NCI-H345 (cell line): ENCODE measurements at places on chromosomes 5 and 9.

DNA sequence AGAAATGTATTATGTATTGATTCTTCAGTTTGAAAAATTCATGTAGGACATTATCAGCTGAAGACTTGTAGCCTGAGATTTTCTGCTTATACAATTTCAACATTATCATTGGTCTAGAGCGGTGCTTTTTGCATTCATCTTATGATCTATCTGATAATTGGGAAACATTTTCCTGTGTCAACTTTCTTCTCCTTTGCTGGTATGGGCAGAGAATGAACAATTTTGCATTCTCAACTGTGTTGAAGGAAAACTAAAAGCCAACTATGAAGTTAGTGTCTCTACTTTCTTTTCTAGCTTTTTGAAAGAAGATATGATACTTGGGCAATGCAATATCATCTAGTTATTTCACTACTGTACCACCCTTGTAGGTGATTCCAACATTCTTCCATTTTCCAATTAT, 10.3 kb downstream of the ZFR start:
- DNase-seq: no peak

- no peak for DNase-seq
Measured at GRCh38 chr9:3846573-3846972, 320.8 kb upstream of the RFX3 start.

- DNase-seq: no peak
Measured at GRCh38 chr9:20906326-20906725, 125.1 kb downstream of the HACD4 start.

- no peak for DNase-seq
Measured at GRCh38 chr5:119322948-119323537, 32.8 kb upstream of the TNFAIP8 start.

- DNase-seq: no peak
Measured at GRCh38 chr5:170650850-170651249, 132.7 kb upstream of the GABRP start.

- DNase-seq: no peak
Measured at GRCh38 chr9:96618209-96619123, 1.2 kb downstream of the CDC14B start.

- no peak for DNase-seq
Measured at GRCh38 chr5:151030379-151030778, 10.0 kb downstream of the GPX3 start.

- no peak for DNase-seq
Measured at GRCh38 chr9:106704056-106704615, 158.8 kb upstream of the ZNF462 start.

DNA sequence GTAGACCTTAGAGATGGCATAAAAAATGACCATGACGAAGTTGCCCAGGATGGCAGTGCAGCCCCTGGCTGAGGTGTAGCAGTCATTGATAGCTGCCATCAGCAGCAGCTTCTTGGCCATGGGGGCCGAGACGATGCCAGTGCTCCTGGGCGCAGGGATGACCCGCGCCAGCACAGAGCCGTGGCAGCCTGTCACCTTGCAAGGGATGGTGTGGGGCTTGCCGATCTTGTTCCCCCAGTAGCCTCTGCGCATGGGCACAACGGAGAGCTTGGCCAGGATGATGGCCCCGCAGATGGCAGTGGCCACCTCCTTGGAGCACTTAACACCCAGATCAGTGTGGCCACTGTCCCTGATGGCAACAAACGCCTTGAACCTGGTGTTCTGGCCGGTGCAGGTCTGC, 2.1 kb upstream of the PGGT1B start:
- no peak for DNase-seq

- no peak for DNase-seq
Measured at GRCh38 chr5:61344187-61344944, 12.3 kb downstream of the ZSWIM6 start.

GRCh38 chr5:135030123-135030955, 3.7 kb downstream of the PITX1 start:
- no peak for DNase-seq

DNA sequence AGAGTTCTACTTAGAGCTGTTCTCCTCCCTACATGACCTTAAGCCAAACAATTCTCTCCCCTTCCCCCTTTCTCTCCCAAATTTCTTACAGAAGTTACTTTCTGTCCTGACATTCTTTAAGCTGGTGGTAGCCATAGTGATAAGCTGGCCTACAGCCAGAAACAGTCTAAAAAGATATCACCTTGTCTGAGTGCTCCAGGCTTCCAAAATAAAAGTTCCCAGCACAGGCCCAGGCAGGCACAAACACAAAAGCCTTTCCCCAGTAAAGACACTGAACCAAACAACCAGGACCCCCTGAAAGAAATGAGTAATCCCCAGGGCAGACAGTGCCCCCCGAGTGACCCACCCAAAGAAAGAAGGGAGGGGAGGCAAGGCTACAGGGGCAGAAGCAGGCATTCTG, 19.2 kb downstream of the SIL1 start:
- DNase-seq: peak; percentile 43

DNA sequence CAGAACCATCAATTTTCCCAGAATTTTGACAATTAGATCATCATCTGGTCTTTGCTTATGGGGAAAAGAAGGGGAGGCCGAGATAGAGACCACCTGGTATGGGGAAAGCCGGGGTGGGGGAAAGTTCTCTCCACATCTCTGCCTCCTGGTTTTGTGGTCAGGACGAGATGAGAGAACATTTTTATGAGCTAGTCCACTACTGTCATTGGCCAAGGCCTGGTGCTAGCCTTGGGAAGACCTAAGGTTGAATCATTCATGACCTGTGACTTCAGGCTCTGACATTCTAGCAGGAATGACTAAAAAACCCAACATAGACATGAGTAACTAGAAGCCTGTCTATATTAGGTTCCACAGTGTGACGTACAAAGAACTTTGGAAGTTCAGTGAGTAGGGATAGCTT, 135.2 kb downstream of the PTTG1 start:
- DNase-seq: no peak

DNA sequence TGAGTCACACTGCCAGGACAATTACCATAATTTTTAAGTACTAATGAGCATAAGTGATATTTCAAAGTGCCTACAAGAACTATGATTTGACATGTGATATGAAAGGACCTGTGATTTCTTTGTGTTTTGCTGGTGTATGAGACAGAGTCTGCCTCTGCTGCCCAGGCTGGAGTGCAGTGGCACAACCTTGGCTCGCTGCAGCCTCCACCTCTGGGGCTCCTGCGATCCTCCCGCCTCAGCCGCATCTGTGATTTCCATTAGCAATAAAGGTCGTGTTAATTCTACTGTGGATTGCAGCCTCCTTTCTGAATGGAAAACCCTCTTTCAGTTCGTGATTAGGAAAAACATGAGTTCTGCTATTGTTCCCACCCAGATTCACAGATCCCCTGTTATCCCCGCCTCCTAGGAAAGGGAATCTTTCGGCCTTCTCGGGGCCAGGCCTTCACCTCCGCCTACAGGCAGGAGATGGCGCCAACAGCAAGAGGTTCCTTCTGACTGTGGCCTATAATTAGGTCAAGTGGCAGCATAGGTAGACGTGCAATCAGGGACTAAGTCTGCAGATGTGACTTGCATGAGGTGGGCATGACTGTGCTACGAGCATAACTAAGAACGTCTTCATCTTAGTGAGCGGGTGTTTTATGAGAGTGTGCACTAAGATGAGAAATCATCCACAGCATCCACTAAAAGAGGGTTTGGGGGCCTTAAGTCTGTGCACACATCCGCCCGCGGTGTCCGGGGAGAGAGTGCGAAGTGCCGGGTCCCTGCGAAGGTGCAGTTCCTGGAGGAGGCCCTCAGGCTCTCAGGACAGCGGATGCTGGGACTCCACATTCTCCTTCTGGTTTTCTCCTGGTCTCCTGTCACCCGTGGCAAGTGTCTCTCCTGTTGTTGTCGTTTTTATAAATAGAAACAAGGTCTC, 23.1 kb downstream of the TRIM7 start:
- DNase-seq: no peak

- DNase-seq: peak; percentile 44
Measured at GRCh38 chr9:2623288-2624050, 1.9 kb downstream of the VLDLR start.

DNA sequence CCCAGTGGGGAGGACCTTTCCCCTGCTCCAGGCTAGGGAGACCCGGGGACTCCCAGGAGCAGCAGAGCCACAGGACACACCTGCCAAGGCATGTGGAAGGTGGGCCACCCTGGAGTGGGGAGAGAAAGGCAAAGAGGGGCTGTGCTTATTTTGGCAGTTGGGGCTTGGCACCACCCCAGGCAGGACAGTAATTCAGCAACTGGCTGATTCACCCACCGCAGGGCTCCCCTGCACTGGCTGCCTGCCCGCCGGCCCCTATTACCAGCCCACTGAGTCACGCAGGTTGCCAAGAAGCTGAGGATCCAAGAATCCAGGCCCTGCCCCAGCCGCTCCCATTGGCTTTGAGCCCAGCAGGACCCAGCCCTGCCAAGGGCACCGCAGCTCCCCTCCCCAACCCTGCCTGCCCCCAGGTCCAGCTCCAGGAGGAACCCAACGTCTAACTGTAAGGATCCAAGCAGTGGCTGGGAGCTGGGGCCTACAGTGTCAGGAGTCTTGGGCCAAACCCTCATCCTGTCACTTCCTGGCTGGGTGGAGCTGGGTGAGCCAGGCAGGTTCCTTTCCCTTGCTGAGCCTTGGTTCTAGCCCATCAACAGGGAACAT, 14.2 kb upstream of the RALGDS start:
- DNase-seq: peak; percentile 13

DNA sequence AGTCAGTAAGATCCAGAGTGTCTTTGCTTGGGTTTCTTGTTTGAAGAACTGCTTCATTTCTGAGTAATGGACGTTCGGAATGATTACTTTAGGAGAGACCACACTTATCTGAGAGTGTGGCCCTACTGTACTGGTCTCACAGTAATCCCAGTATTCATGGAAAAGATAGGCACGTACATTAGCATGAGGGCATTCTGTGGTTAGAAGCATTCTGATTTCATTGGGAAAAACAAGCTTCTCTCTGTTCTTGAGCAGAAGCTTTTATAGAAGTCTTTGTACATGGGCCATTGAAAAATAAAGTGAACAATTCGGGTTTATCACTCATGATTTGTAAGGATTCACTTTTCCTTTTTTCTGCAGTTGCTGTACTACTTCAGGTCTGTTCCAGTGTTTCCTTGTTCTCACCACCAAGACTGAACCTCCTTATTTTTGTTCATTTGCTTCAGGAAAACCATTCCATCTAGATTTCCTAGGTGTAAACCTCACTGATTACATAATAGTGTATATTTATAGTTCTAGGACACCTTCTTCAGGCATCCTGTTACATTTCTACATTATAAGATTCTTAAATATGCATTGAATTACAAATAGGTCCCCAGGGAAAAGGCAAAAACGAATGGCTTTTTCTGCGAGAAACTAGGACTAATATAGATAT, 10.1 kb downstream of the TGFBR1 start:
- DNase-seq: no peak

DNA sequence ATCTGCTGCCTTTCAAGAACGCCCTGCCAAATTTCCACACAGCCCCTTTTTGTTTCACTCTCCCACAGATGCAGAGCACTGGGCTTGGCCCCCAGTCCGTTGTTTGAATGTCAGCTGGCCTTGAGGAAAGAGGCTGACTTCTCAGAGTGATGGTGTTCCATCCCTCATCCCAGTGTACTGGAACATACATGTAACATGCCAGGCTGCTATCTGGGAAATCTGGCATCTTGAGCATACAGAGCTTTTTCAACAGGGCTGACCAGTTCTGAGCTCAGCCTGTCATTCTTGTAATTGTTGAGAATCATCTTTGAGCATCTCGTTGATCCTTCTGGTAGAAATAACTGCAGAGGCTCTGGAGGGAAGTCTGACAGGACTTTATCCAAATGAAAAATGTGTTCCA, 2.8 kb downstream of the GALNT10 start:
- DNase-seq: no peak

DNA sequence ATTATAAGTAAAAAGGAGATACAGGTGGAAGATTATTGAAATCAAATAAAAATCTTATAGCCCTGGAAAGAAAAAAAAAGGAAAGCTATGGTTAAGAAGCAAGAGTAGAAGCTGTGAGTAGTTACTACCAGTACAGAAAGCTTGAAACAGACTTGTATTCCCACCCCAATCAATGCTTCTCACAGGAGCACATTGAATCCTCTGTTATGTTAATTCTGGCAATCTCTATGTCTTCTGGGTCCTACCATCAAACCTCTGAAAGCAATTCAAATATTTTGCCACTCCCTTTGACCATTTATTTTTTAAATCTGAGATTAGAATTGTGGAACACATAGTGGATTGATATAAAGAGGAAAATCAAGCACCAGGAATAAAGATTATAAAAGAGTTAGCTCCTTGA, 186.5 kb downstream of the MEF2C start:
- DNase-seq: no peak

DNA sequence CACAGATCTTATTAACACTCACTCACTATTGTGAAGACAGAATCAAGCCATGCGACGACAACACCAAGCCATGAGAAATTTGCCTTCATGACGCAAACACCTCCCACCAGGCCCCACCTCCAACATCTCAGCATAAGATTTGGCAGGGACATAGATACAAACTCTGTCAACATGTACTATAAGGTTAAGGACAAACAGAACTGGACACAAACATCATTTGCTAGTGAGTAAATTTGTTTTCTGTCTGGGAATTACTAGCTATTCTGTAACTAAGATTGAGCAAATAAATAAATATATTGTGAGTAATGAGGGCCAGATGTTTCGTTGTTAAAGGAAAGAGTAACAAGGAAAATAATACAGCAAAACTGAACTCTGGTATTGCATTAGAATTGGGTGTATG, 15.7 kb upstream of the KCNN2 start:
- DNase-seq: no peak

GRCh38 chr5:112697322-112697721, 40.4 kb upstream of the APC start:
- DNase-seq: no peak

- no peak for DNase-seq
Measured at GRCh38 chr5:18299166-18299565, 664.9 kb downstream of the TAF11L14 start.

DNA sequence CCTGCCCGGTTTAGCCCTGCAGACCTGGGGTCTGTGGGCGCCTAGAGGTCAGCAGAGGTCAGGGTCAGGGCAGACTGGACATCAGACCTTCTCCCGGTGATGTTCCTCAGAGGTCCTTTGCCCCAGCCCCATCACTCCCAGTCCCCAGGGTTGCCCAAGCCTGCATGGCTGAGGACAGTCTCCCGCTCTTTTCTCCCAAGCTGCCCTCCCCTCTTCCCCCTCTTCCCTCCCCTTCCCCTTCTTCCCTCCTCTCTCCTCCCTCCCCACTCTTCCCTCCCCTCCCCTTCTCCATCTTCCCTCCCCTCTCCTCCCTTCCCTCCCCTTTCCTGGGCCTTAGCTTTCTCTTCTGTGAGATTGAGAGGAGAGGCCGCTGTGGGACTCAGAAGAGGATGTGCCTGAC, 10.4 kb downstream of the LHX3 start:
- DNase-seq: no peak
